ENCODE measurements at places on chromosomes 7 and 10.

- no peak for DNase-seq
Observed at GRCh38 chr10:47241256-47241655, 58.7 kb upstream of the GDF10 start.

- no peak for DNase-seq
Observed at GRCh38 chr7:20407585-20408466, 77.1 kb downstream of the ITGB8 start.

DNA sequence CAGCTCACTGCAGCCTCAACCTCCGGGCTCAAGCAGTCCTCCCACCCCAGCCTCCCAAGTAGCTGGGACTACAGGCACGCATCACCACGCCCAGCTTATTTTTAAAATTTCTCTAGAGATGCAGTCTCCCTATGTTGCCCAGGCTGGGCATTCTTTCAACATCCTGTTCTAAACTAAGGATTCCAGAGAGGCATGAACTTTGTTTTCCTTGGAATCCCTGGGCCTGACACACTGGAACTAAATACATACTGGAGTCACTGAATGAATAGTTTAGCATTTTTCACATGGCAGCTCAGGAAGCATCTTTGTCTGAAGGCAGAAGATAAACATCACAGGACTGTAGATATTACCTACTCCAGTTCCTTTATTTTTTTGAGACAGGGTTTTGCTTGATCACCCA is 108.7 kb downstream of the ITIH5 start:
- DNase-seq, result no peak

DNA sequence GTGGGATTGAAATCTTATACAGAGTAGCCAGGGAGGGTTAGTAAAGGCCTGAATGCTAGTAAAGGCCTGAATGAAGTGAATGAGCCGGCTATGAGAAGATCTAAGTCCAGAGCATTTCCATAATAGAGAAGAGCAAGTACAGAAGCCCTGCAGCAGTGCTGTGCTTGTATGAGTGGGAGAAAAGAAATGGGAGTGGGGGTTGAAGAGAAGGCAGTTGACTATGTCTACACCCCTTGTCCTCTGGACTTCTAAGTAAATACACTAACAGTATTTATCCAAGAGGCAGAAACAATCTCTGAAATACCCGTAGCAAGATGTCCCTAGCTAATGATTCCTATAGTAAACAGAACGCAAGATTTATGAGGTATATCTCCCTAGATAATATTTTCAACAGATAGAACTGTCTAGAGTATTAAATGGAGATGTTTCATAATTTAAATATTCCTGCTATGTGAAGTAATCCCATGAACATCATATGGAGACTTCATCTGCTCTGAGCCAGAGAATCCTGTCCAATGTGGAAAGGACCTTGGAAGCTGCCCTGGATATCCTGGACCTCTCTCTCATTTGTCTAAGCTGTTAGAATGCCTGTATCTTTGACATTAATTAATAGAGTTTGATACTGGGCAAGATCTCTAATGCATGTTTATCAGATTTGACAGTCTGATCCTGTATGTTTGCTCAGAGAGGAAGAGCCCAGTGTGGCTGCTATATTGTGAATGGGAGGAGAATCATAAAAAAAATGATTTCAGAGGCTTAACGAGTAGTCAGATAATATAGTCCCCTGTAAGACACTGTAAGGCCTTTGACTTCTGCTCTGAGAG is 171.6 kb downstream of the LRRN3 start:
- DNase-seq, result no peak

GRCh38 chr10:6701289-6701688 is 121.2 kb upstream of the PRKCQ start:
- no peak for DNase-seq

DNA sequence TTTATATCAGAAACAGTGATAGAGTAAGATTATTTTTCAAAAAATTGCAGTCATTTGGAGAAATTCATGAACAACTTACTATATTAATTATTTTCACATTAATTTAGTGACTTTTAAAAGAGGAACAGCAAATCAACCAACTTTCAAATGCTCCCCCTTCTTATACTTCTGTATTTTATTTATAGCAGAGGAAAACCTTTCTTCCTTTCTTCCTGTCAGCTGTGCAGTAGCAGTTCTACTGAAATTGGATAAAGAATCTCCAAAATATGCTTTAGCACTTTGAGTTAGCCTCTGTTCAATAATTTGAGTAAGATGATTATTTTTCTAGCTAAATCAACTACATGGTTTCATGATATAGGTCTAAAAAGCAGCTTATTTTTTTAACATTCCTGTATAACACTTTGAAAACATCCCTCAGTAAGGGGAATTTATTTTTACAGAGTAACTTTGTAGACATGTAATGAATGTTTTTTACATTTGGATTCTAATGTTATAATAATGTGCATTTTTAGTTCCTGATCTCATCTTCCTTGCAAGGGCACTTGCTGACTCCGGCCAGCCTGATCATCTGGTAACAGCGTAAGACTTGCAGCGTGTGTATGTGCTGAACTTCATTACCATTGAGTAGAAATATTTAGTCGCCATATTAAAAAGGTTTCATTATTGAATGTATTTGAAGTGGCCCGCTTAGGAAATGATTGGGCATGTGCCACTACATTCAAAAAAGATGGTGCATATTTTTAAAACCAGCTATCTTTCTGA is 158.3 kb upstream of the HDAC9 start:
- DNase-seq, result no peak
